Uterine smooth muscle cell (primary cell): ENCODE measurements at places on chromosomes 6 and 20. TPM values are rescaled to one million over a fixed set of nuclear protein-coding genes. Genes with fewer than 3 reads are reported as not detected.

ZNF512B gene
- total RNA-seq: 7.1 and 7.6 TPM in 2 replicates

RUNX2 gene
- 1.7 and 3.2 TPM in 2 replicates for total RNA-seq

GLP1R gene
- total RNA-seq: not detected in 2 replicates

PNLDC1 gene
- not detected in 2 replicates for total RNA-seq

RFX6 gene
- under 0.01 TPM in 1 of 2 replicates, not detected in the other for total RNA-seq

CD83 gene
- total RNA-seq: 1.2 TPM in 2 replicates

LY86 gene
- not detected in 2 replicates for total RNA-seq

BPIFA1 gene
- not detected in 2 replicates for total RNA-seq

ZNF334 gene
- total RNA-seq: 4.8 and 6.9 TPM in 2 replicates

LAMA4 gene
- 105 and 276 TPM in 2 replicates for total RNA-seq

CD93 gene
- total RNA-seq: 0.44 and 1.00 TPM in 2 replicates

POM121L2 gene
- total RNA-seq: not detected in 2 replicates

NOTCH4 gene
- total RNA-seq: 0.62 and 1.4 TPM in 2 replicates

APCDD1L gene
- total RNA-seq: 1.5 and 11.0 TPM in 2 replicates
